Stimulated activated CD8-positive, alpha-beta memory T cell treated with anti-CD3 and anti-CD28 coated beads, Interleukin-4, amount 100 ng/mL, for 4 hours (primary cell): ENCODE measurements at places on chromosomes 2 and 18.
A peak's percentile ranks its signal among the peaks of the same experiment; 100 is the strongest.

DNA sequence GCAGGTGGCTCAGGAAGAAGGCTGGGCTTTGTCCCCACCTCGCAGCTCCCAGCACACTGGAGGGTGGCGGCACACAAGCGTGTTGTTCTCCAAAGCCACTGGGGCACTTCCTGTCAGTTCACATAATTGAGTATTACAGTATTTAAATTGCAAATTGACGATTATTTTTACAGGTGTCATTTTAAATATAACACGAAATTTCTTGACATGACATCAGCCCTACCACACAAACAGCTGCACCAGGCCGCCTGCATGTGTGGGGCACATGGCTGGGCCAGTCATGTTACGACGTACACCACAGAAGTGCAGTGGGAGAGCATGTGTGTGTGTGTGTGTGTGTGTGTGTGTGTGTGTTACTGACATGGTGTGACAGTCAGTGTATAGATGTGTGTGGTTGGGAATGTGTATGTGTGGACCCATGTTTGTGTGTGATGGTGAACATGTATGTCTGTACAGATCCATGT lies 155.6 kb downstream of the TTC32 start:
- DNase-seq, result no peak

GRCh38 chr2:85728883-85729824 lies 24.6 kb upstream of the ATOH8 start:
- DNase-seq, result peak; percentile 47

- no peak for DNase-seq
Observed at GRCh38 chr2:219665926-219666325, 38.5 kb downstream of the SLC4A3 start.

DNA sequence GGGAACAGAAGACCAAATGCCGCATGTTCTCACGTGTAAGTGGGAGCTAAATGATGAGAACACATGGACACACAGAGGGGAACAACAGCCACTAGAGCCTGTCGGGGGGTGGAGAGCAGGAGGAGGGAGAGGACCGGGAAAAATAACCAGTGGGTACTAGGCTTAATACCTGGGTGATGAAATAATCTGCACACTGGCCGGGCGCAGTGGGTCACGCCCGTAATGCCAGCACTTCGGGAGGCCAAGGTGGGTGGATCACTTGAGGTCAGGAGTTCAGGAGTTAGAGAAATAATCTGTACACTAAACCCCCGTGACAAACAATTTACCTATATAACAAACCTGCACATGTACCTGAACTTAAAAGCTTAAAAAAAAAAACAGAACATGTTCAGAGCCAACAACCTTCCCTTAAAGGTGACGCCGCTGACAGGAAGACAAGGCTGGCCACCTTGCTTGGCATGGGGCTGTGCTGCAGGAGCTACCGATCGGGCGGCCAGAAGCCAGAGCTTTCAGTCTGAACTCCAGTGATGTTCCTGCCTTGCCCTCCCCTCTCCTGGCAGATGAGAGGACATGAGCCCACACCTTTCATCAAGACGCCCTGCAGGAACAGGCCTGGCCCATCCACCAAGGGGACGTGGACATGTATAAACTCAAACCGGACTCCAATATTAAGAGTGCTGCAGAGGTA lies 11.2 kb downstream of the SLC66A2 start:
- no peak for DNase-seq

DNA sequence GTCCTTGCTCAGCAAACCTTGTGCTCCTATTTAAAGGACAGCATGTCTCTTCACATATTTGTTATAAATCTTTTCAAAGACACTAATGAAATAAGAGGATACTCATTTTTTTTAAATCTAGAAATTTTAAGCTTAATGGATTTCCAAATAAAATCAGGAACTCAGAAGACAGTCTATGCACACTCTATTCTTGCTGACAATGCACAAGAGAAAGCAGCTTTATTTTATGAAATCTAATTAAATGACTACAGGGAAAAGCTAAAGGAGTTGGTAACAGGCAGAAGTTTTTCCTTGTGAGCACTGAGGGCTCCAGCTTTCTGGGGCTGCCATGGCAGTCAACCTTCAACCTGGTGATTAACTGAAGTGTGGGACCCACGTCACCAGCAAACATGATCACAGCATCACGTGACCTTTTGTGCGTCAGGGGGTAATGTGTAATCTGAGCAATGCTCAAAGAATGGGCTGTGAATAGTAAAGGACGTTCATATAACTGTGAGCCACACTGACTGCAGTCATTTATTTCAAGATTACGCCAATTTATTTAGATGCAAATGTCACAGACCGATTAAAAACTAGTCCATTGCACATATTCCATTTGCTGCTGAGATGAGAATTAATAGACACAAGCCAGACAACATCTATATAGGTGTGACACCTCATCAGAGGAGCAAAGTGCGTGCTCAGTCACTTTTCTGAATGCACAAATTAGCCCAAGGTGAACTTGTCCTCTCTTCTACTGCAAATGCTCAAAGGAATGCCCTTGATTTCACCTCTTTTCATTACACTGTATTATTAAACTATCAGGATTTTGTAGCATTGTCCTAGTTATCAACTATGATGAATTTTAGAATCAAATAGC lies 11.6 kb upstream of the DNER start:
- no peak for DNase-seq

DNA sequence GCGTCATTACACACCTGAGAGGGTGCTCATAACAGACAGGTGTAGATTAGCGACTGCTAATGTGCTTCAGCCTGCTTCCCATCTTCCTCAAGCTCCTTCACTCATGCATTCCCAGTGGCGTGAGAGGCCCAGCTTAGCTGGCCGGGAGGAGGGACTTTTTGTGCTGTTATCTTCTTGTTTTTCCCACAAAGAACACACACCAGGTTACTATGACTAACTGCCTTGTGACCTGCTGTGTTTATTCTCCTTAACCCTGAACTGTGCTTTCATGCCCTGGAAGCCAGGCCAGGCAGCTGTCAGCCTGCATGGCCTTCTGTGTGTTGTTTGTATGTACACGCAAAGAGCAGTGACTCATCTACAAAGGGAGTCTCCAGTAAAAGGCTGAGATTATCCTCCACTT lies 143.8 kb downstream of the PIEZO2 start:
- no peak for DNase-seq

DNA sequence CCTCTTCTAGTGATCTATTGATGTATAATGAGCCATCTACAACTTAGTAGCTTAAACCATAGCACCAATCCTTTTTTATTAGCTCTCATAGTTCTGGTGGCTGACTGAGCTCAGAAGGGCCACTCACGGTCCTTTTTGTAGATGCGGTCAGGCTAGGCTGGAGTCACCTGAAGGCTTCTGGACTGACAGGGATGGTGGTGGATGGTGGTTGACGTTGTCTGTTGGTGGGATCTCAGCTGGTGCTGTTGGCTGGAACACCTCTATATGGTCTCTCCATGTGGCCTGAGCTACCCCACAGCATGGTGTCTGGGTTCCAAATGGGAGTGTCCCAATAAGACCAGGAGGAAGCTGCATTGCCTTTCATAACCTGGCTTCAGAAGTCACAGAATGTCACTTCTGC lies 68.0 kb downstream of the BCL2L11 start:
- no peak for DNase-seq
